Stimulated activated CD8-positive, alpha-beta memory T cell treated with anti-CD3 and anti-CD28 coated beads, Interleukin-2, amount 100 ng/mL, for 1 hour (primary cell): ENCODE measurements at places on chromosomes 16 and 17.

GRCh38 chr17:36592316-36592715 lies 637 bp downstream of the DHRS11 start:
- no peak for DNase-seq

GRCh38 chr17:62637809-62638208 lies 10.3 kb downstream of the MRC2 start:
- DNase-seq = no peak

GRCh38 chr16:78117391-78117790 lies 17.9 kb downstream of the WWOX start:
- no peak for DNase-seq

DNA sequence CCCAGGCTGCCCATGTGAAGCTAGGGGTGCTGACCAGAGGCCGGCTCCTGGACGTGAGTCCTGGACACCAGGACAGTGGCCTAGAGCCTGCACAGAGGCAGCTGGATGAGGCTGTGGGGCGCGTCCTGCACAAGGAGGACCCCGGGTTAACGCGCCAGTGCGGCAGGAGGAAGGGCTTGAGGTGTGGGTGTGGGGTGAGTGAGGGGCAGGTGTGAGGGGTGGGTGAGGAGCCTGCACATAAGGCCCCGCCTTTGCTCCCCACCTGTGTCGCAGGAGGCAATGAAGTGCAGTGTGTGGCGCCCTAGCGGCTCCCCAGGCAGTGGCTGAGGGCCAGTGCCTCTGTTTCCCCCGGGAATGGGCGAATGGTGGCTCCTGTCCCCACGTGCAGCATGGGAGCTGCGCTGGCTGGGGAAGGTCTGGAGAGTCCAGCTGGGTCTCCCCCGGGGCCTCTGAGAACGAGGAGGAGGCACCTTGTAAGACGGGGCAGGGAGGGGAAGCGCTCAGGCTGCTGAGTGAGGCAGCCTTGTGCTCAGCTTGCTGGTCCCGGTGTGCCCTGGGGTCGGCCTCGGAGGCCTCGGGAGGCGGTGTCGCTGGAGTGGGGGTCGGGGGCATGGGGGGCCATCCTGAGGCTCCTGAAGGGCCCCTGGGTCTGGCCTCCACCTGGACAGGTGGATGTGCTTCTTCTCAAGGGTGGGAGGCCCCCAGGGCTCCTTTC lies 3.2 kb downstream of the CD7 start:
- DNase-seq = no peak

DNA sequence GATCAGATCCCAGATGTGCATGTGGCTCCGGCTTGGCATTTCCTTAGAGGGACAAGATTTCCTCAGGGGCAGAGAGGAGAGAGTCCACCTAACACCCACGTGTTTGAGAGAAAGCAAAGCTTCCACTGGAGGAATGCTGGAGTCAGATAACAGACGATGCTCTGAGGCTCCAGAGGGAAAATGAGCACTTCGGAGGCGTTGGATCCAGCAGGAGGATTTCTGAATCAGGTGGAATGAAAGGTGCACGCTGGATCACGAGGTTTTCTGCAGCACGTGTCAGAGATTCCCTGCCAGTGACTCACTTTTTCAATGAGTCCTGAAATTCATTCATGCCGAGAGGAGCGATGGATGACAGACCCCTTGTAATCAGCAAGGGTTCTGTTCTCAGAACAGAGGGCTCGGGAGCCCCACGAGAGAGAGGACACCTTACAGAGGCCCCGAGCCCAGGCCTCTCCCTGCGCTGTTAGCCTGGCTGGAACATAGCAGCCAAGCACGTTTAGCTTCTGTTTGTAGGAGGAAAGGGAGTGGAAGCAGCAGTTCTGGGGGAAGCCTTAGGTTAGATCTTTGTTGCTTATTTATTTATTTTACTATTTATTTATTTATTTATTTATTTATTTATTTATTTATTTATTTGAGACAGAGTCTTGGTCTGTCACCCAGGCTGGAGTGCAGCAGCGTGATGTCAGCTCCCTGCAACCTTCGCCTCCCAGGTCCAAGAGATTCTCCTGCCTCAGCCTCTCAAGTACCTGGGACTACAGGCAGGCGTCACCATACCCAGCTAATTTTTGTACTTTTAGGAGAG lies 49.3 kb upstream of the JPH3 start:
- no peak for DNase-seq

DNA sequence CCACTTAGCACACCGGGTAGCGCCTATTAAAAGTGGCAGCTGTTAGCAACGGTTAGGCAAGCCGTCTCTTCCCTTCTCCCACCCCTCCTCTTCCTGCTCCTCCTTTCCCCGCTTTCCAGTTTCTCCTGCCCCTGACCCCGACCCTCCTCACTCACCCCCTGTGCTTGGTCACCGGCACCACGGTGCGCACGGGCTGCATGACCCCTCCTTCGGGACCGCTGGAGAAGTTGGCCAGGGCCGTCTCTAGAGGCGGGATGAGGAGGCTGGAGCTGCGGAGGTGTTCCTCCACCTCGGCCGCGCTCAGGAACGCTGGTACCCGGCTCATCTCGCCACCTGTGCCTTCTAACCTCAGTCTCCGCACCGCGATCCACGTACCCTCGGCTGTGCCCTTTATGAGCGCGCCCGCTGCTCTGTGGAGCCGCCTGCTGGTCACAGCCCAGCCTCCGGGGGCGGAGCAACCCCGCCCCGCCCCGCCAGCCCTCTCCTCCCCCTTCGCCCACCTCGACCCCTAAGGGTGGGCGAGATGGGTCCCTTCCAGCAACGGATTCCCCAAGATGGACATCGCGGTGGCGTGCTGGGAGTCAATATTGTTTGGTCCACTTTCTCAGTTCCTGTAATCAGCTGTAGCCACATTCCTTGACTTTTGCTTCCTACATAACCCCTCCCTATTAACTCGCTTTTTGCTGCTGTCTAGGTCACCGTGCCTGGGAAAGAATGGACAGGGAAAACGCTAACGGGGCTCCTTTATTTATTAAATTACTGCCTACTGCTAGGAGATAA lies at the start of gene CRYM:
Gene CRYM, minus strand, starts transcription at position 364 of the 780 bp plus-strand sequence. Its CDS starts 39 bp downstream, at position 325.
- no peak for DNase-seq

- no peak for DNase-seq
Measured at GRCh38 chr17:77923776-77924513, 34.6 kb upstream of the TNRC6C start.

GRCh38 chr17:63395075-63395805 lies 50.9 kb downstream of the CYB561 start:
- DNase-seq = no peak

DNA sequence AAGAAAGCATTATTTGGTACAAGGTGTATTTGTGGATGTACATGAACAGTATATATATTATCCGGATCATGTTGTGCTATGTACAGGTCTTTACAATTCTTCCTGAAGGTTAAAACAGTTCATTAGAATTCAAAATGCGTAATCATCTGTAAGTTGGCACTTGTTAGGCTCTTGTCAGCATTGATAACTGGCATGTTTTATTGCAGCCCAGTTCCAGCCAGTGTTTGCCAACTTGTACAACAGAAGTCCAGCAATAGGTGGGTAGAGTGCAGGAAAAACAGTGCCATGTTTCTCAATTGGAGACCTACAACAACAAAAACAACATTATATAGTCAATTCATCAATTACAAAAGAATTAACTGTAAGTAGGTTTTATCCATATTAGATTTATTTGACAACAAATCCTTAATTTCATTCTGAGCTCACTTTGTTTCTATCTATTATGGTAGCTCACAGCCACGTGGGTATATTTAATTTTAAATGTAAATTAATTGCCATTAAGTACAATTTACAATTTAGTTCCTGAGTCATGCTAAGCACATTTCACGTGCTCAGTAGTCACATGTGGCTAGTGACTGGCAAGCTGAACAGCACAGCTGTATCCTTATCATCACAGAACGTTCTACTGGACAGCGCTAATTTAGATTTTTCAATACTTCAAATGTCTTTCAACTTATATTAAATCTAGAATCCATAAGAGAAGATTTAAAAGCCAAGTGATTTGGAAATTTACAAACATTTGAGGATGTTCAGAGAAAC lies 8.6 kb upstream of the ANKFY1 start:
- DNase-seq = no peak

DNA sequence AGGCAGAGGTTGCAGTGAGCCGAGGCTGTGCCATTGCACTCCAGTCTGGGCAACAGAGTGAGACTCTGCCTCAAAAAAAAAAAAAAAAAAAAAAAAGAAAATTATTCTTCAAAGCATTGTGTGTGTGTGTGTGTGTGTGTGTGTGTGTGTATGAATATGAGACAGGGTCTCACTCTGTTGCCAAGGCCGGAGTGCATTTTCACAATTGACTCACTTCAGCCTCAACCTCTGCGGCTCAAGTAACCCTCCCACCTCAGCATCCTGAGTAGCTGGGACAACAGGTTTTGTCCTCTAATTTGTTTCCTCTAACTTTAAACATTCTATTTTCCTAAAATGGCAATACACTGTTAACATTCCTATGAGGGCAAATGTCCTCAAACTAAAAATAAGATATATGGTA lies 7.7 kb downstream of the FBXO47 start:
- DNase-seq = no peak
